EH (cell line): ENCODE measurements at places on chromosomes 4 and X.

DNA sequence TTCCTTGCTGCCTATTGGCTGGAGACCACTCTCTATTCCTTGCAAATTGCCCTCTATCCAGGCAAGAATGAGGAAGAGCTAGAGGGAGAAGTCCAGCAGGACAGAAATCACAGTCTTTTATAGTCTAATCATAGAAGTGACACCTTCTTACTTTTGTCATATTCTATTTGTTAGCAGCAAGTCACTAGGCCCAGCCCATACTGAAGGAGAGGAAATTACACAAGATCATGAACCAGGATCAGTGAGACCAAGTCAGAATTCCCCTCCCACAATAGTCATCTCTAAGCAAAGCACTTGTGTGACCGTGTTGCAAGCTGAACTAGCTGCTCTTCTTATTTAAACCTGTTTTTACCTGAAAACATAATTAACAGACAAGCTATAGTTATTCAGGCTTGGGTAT is 317.7 kb downstream of the INPP4B start:
- no peak for DNase-seq

DNA sequence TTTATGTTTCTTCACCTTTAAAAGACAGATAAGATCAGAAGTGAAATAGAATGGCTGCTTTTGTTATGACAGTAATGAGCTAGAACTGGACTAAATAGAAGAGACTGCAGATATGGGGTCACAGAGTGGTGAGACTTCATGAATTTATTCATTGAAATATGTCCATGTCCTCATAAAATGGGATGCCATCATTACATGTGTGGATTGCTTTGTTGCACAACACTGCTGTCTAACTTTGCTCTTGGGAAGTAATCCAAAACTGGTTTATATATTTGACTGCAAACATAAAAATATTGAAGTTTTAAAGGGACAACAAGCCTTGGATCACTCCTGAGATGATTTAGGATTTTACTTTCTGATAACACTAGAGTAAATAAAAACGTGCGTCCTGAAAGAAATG is 209.2 kb upstream of the FAT4 start:
- DNase-seq: peak; percentile 59

GRCh38 chr4:875818-876423 is 50.0 kb upstream of the CPLX1 start:
- no peak for DNase-seq

GRCh38 chr4:93788712-93789111 is 39.8 kb upstream of the ATOH1 start:
- DNase-seq: peak; percentile 1

DNA sequence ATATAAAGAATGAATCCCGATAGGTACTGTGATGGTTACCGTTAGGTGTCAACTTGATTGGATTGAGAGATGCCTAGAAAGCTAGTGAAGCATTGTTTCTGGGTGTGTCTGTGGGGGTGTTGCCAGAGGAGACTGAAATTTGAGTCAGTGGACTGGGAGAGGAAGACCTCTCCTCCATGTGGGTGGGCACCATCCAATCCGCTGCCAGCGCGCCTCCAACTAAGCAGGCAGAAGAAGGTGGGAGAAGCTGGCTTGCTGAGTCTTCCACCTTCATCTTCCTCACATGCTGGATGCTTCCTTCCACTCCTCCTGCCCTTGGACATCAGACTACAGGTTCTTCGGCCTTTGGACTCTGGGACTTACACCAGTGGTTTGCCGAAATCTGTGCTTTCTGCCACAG is 40.1 kb downstream of the WFS1 start:
- no peak for DNase-seq

DNA sequence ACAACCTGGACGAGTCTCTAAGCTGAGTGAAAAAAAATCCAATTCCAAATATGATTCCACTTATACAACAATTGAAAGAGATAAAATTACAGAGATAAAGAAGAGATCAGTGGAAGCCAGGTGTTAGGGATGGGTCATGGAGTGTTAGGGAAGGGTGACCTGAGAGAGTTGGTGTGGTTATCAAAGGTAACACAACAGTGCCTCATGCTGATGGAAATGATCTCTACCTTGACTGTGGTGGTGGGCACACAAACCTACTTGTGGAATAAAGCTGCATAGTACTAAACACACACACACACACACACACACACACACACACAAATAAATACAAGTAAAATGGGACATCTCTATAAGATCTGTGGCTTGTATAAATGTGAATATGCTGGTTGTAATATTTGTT is 26.0 kb downstream of the BEND2 start:
- DNase-seq: no peak

- DNase-seq: no peak
Observed at GRCh38 chrX:2457289-2458133, 43.3 kb downstream of the DHRSX start.

DNA sequence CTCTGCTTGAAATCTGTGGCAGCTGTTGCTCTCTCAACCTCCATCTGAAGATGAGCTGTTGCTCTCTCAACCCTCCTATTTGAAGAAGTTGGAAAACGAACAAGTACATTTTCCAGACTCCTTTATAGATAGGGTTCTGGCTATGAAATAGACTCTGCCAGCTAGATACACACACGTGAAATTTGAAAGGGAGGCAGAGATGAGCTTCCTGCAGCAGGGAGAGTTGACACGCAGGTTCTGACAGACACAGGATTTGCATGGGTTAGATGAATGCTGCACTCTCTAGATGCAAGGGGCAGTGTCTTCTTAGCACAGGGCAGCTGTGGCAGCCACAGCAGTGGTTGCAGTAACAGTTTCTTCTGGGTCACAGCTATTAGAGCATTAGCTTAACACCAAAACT is 8.0 kb upstream of the PYURF start:
- DNase-seq: peak; percentile 5

DNA sequence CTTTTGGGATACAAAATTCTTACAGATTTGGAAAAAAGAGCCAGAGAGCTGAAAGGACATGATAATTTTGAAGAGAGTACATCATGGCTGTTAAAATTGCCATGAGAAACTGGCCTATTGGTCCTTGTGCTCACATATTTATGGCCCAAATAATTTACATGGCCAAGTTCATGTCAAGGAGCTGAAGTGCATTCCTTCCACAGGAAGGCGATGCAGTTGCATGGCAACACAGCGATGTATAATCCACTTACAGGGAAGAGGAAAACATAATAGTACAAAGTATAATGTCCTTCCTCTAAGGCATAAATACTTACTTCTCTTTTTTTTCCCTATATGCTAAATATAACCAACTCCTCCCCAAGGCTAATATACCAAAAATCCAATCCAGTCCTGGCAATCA is 914.5 kb upstream of the AGA start:
- no peak for DNase-seq

DNA sequence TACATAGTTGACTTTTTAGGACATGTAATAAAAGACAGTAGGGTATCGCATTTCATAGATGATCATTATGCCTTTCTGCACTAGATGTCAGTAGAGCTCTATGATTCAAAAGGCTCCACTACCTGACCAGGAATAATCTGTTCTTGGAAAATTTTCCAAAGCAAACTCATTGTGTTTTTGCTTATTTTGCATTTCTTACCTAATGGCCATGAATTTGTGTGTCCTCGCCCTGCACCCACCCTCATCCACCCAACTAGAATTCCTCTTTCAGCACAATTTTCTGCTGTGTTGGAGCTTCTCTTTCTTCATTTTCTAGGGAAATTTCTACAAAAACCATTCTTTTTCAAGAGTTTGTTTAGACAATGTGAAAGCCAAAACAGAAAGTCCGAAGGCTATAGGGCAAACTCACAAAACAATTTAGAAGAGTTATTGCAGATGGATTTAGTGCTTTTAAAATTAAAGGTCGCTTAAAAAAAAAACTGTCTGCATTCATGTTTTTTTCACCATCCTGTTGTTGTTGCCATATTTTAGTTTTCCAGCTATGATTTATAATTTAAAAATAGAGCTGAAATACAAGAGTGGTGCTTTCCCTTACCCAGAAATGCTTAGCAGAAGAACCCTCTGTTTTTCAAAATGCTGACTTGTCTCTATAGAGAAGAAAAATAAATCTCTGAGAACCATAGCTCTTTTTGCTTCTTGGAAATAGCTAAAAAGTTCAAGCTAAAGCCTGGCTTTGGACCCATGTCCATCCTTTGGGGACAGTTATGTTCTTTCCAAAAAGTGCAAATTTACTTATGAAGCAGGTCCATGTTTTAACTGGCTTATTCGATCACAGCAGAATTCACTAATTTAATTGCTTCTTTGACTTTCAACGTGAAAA is 183.7 kb downstream of the SPATA18 start:
- DNase-seq: peak; percentile 40

DNA sequence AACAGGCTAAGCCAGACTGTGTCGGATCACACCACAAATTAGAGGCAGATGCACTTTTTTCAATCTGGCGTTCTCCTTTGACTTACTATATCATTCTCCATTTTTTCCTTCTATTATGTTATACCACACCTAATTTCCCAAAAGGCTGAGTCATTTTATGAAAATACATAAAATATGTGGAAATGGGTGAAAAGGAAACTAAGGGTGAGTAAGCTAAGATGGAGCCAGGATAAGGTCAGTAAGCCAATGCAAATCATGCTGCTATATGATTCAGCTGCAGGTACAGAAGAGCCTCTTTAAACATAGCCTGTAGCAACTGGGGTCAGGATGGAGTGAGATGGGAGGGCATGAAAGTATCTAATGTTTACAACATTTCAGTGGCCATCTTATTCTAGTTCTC is 94.0 kb upstream of the TEX13A start:
- DNase-seq: peak; percentile 6

DNA sequence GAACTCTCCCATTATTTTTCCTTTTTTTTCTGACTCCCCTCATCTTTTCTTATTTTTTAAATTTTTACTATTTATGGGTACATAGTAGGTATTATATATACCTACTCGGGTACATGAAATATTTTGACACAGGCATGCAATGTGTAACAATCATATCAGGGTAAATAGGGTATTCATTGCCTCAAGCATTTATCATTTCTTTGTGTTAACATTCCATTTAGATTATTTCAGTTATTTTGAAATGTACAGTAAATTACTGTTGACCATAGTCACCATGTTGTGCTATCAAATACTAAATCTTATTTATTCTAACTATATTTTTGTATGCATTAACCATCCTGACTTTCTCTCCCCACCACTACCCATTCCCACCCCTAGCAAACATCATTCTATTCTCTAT is 33.8 kb upstream of the SLIT2 start:
- DNase-seq: no peak

DNA sequence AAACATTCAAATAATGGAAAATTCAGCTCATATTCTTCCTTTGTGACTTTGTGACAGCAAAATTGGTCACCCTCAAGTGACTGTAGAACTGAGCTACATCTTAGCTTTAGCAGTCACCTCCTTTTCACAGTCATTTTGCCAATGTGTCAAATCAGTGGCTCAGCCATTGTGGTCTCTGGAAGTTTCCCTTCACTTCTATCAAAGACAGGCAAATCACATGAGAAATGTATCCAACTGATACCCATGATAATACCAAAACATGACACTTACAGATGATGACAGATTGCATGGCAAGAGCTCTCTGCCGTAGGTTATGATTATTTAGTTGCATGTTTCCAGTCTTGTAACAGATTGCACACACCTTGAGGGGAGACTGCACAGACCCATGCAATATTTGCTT is 549.8 kb upstream of the MAGEB2 start:
- no peak for DNase-seq

- peak; percentile 3 for DNase-seq
Observed at GRCh38 chrX:78555401-78555980, 103.6 kb downstream of the RTL3 start.

DNA sequence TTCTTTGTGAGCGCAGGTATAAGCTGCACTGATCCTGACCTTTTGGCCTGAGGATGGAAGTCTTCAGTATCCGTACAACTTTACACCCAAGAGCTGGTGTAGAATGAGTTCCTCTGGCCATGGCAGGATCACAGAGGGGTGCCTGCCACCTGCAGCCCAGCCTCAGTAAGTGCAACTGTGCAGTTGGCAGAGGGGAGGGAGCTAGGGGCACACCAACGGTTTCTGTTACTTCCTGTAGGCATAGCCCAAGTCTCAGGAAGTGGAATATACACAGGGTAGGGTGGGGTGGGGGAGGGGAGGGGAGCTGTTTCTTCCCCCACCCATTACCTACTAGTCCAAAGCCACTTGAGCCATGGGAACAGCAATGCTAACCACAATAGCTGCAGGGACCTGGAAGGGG is 85.4 kb upstream of the GBA3 start:
- DNase-seq: peak; percentile 42

GRCh38 chr4:113433116-113433515 is 328.4 kb downstream of the CAMK2D start:
- peak; percentile 52 for DNase-seq
